ENCODE measurements at places on chromosomes 13 and 19.

- no peak for DNase-seq
Measured at GRCh38 chr19:19461671-19462622, 53.4 kb downstream of the TSSK6 start.

DNA sequence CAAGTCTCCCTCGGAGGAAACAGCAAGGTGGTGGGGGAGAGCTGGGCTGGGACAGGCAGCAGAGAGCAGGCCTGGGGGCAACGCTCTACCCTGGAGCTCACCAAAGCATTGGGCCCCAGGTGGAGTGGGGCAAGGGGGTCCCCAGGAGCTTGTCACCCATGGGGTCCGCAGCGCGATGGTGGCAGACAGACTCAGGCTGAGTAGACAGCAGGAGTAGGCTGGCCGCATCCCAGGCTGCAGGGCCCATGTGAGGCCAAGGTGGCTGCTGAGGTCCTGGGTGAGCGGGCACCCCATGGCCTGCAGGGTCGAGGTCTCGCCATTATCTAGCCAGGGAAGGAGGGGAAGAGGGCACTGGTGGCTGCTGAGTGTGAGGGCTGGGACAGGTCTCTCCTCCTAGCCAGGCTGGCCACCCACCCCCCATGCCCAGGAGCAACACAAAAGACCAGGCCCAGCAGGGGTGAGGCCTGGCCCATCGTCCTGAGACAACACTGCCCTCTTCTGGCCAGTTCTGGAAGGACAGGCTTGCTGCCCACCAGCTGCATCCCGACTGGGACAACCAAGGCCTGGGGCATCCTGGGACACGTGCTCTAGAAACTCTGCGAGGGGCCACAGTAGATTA lies 33.1 kb downstream of the CEBPG start:
- no peak for DNase-seq

DNA sequence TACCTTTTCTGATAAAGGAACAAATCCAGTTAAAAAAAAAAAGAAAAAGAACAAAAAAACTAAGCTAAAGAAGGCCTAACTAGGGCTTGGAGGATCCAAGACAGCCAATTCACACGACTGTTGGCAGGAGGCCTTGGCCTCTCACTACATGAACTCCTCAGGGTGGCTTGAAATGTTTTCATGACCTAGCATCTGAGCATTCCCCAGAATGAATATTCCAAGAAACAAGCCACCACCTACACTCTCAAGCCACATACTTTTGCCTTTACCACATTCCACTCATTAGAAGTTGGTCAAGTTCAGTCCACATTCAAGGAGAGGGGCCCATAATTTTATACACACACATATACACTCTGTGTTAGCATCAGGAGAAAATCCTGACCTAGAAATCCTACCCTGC lies 97.6 kb upstream of the SIAH3 start:
- DNase-seq: no peak

DNA sequence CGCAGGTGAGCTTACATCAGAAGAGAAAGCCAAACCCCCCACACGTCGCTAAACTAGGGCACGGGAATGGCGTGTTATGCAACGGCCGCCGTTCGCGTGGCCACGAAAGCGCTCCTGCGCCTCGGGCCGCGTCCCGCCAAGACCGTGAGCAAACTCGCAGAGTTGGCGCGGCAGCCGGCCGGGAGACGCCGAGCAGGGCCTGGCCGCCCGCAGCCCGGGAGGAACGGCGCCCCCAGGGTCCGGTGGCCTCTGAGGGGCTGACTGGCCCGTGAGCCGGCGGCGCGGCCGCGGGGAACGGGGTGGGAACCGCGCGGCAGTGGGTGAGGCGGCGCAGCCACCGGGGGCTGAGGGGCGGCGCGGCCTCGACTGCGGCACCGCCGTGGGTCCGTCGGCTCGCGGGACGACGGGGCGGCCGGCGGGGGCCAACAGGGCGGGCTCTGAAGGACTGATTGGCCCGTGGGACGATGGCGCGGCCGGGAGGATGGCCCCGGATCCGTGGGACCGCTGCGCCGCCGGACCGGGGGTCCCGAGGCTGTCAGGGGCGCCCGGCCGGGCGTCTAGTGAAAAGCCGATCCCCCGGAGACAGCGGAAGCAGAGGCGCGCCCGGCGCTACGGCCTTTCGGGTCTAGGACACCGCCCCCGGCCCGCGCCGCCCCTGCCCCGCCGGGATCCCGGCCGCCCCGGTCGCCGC lies 903 bp downstream of the LATS2 start:
- DNase-seq: no peak

GRCh38 chr13:98910501-98910951 lies 67.3 kb downstream of the DOCK9 start:
- DNase-seq: no peak

DNA sequence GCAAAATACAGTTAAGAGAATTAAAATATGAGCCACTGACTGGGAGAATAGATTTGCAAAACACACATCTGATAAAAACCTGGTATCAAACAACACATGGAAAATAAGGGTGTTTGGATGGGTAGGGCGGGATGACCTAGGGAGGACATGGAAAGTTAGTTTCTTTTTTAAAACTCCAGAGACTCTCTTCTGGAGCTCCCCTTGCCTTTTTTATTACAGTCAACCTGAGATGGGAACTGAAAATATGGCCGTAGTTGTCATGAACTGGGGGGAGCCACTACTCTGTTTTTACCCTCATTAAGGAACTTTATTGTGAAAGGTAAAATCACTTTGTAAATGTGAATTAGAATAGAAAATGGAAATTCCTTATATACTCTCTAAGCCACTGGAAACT lies 113.0 kb downstream of the ATP11A start:
- DNase-seq: no peak

GRCh38 chr13:106488686-106489085 lies 46.8 kb downstream of the EFNB2 start:
- DNase-seq: no peak

GRCh38 chr13:47598340-47598911 lies 402.6 kb downstream of the SUCLA2 start:
- no peak for DNase-seq

DNA sequence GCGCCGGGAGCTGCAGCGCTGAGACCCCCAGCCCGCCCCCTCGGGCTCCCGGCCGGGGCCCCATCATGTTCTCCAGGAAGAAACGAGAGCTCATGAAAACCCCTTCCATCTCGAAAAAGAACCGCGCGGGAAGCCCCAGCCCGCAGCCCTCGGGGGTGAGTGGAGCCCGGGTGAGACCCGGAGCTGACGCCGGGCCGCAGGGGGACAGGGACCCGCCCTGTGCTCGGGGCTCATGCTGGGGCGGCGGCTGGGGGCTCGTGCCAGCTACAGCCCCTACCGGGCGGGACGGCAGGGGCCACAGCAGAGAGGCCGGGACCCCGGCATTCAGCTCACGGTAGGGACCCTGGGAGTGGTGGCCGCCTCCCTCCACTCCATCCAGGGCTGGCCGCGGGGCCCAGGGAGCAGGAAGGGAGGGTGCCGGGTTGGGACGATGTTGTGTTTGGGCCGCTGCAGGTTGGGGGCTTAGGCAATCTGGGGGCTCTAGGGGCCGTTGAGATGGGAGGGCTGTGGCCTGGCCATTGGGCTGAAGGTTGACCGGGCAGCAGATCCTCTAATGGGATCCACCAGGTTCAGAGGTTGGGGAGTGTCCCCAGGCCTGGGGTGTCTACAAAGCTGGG lies 482 bp downstream of the ARHGAP45 start:
- no peak for DNase-seq

All from AG09319 (cell line).